ENCODE measurements at places on chromosomes 7 and 10.

DNA sequence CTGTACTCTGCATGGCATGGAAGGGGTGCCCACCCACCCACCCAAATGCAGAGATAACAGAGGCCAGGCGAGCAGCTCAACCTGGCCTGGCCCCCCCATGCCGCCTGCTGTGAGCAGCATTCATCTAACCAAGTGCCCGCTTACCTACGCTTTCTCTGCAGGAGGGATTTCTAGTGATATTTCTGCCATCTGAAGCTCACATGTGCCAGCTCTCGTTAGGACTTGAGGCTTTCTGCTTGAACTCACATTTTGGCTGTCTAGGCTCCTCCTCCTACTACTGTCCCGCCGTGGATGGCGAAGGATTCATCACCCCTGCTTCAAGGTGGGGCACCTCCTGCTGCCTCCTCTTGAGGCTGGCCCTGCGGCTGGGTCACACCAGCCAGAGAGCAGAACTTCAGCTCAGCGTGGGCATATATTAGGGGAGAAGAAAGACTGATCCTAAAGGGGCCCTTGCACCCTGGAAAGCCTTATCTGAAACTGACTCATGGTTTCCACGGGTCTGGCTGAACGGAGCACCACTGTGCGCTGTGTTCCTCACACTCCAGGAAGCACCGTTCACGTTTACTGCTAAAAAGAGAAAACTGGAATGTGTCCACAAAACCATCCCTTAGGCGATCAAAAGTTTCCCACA is 45.5 kb downstream of the CTBP2 start:
- DNase-seq: no peak

- no peak for DNase-seq
These were observed 10.6 kb upstream of the ZNF239 start for GRCh38 chr10:43585046-43585445.

- no peak for DNase-seq
These were observed 157.3 kb downstream of the CACNA2D1 start for GRCh38 chr7:82286096-82286797.

- no peak for DNase-seq
These were observed 497.9 kb upstream of the GALNT17 start for GRCh38 chr7:70634071-70634470.

GRCh38 chr10:59809644-59809974 is 56.4 kb upstream of the MRLN start:
- DNase-seq: no peak

- no peak for DNase-seq
These were observed 324.7 kb upstream of the ZMIZ1 start for GRCh38 chr10:78744056-78744455.

DNA sequence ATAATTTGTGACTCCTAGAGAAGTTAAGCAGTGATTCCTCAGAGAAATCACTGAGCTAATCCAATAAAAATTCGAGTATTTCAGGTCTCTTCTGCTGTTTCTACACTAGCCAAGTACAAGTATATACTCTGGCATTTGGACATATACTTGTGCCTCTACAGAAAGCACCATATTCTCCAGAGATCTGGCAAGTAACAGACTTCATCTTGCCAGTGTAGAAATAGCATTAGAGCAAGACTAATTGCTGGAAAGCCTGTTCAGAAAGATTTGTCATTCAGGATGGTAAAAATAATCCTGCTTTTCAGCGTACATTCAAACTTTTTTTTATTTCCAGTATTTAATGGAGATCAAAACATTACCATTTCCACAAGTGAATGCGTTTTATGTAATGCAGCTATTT is 410.8 kb upstream of the ETV1 start:
- DNase-seq: no peak

DNA sequence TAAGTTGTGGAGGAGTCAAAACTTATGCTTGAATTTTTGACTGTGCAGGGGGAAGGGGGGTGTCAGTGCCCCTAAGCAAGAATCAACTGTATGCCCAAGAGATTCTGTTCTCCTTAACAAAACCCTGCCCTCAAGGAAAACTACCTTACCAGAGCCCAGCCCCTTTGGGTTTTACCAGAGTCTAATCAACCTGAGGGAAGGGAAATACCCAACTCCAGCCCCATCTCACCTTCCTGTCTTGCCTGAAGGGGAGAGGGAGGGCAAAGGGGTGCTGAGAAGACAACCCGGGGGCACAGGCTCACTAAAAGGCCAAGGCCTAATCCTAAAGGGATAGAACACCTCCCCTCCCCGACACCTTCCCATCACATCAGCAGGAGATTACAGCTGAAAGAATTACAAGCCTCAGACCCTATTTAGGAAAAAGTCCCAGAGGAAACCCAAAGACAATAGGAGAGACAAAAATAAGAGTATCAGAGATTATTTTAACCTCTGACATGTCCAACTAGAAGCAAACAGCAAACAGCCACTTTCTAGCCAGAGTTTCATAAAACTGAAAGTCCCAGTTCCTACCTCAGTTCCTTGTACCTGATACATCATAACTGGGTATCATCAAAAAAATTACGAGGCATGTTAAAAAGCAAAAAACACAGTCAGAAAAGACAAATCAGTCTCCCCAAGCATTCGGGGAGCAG is 26.8 kb upstream of the C7orf33 start:
- DNase-seq: no peak

GRCh38 chr10:13722747-13723653 is 136.2 kb downstream of the PRPF18 start:
- no peak for DNase-seq

- no peak for DNase-seq
These were observed 365.9 kb downstream of the REEP3 start for GRCh38 chr10:63887023-63887589.

GRCh38 chr7:87100326-87100725 is 40.9 kb upstream of the ELAPOR2 start:
- no peak for DNase-seq

DNA sequence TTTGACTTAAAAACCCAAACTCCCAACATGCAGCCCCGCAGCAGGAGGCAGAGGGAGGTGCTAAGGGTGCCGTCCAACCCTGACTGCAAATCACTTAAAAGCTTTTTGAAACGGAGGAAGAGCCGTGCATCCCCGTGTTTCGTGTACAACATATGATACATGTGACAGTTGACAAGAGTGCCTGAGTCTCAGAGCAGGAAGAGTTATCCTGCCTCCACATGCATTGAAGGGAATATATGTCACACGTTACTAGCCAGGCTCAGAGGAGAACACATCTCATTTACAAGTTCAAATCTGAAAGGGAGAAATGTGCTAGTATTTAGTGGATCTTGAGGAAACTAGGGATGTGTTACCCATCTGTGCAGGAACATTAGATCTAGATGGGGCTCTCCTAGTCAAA is 69.9 kb downstream of the SDK1 start:
- DNase-seq: no peak

GRCh38 chr7:92815412-92815811 is 21.0 kb downstream of the CDK6 start:
- no peak for DNase-seq

Measured in activated CD8-positive, alpha-beta memory T cell treated with anti-CD3 and anti-CD28 coated beads for 1 hour (primary cell).